ENCODE measurements at places on chromosomes 7 and 10. TPM values are rescaled to one million over a fixed set of nuclear protein-coding genes. Genes with fewer than 3 reads are reported as not detected.

Gene GRM3
- total RNA-seq = not detected

Gene MYH16
- total RNA-seq = not detected

Gene DNAH11
- total RNA-seq = 2.3 TPM

Gene SNX13
- total RNA-seq = 30.1 TPM

Gene CYP3A4
- total RNA-seq = not detected

Gene ZNF804B
- total RNA-seq = not detected

Gene HABP2
- total RNA-seq = not detected

Gene PTPRZ1
- total RNA-seq = not detected

Gene GPR146
- 14.5 TPM for total RNA-seq

Gene NPY
- total RNA-seq = not detected

Gene OPN4
- not detected for total RNA-seq

Gene SAMD9L
- 162 TPM for total RNA-seq

Gene ABCF2
- 47.8 TPM for total RNA-seq

Gene ITIH5
- not detected for total RNA-seq

Gene CTAGE15
- 1.9 TPM for total RNA-seq

Gene PNLIPRP2
- not detected for total RNA-seq

Gene PRTFDC1
- 0.27 TPM for total RNA-seq

Gene OR13A1
- not detected for total RNA-seq

Gene HOXA6
- not detected for total RNA-seq

Gene CFAP46
- total RNA-seq = not detected

Gene CPA2
- total RNA-seq = not detected

Gene RELN
- not detected for total RNA-seq

Gene LIPN
- not detected for total RNA-seq

Gene LLCFC1
- not detected for total RNA-seq

Gene STAG3
- total RNA-seq = 38.3 TPM

Gene EPO
- not detected for total RNA-seq

Gene POT1
- total RNA-seq = 27.1 TPM

Gene ATOH7
- total RNA-seq = not detected

Gene IDI2
- not detected for total RNA-seq

Gene CALY
- 0.44 TPM for total RNA-seq

Gene ZNF37A
- 25.8 TPM for total RNA-seq

Gene IL6
- 1.2 TPM for total RNA-seq

Gene PILRB
- 82.4 TPM for total RNA-seq

Gene ASB15
- total RNA-seq = not detected

Gene ENO4
- not detected for total RNA-seq

Gene FFAR4
- not detected for total RNA-seq

Gene KNDC1
- total RNA-seq = 0.32 TPM

Gene PNLIPRP3
- not detected for total RNA-seq

Gene GSTO2
- total RNA-seq = 1.2 TPM

Gene TMEM213
- total RNA-seq = 4.6 TPM

Gene MOGAT3
- total RNA-seq = not detected

Gene H2BK1
- total RNA-seq = 0.66 TPM

Gene LBX1
- total RNA-seq = not detected

Gene ZNF239
- total RNA-seq = 1.4 TPM

Gene PLEKHS1
- 0.22 TPM for total RNA-seq

Gene SH2D4B
- 0.17 TPM for total RNA-seq

Gene TMEM176B
- total RNA-seq = not detected

Gene NPSR1
- total RNA-seq = not detected

Gene FBXL13
- 0.29 TPM for total RNA-seq

Gene PFKP
- 153 TPM for total RNA-seq

Gene SORCS1
- total RNA-seq = not detected

Gene USP6NL
- 0.56 TPM for total RNA-seq

Gene SPDYE16
- total RNA-seq = 0.05 TPM

Gene KIF11
- 52.8 TPM for total RNA-seq

Gene TAS2R5
- total RNA-seq = 0.83 TPM

Gene PLCE1
- 0.05 TPM for total RNA-seq

Gene PIK3AP1
- 6.3 TPM for total RNA-seq

Gene LRRC17
- not detected for total RNA-seq

Gene FAM25A
- not detected for total RNA-seq

All from T-helper 1 cell treated with Interleukin-12 subunit alpha and Interleukin-12 subunit beta and Interleukin-4 antibody, amounts not matched to agents 30 ng/mL and 1 ng/mL, for 36 hours (primary cell).